ENCODE measurements at places on chromosomes 11 and 22. TPM values are rescaled to one million over a fixed set of nuclear protein-coding genes. Genes with fewer than 3 reads are reported as not detected.

DNA sequence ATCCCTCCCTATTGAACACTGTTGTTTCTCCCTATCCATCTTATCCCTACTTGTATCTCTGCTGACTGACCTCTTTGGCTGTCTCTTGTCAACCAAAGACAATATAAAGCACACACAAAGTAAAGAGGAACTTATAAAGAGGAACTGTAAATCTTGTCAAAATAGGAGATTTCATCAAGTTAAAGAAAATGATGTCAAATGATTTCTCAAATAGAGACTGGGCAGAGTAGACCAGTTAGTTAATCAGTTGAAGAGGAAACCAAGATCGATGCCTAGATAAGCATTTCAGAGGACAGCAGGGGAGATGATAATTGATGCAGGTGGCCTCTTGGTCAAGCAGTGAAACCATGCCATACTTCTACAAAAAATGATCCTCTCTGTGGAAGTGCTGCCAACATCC is 22.7 kb downstream of the KCNQ1OT1 start:
- no peak for DNase-seq

GRCh38 chr11:8080674-8081590 is at the start of gene TUB:
TSS of gene TUB (plus strand) at chr11:8081211. CDS start at chr11:8081511, 300 bp downstream.
- no peak for DNase-seq

DNA sequence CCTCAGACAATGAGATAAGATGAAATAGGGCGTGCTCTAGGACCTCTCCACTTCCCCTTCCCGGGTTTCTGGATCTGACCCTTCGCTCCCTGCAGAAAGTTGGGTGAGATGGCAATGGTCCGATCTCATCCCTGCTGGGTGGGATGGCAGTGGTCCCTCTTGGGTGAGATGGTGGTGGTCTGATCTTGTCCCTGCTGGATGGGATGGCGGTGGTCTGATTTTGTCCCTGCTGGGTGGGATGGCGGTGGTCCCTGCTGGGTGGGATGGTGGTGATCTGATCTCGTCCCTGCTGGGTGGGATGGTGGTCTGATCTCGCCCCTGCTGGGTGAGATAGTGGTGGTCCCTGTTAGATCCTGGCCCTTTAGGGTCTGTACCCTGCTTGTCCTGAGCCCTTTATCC is 21.3 kb downstream of the ST14 start:
- no peak for DNase-seq

DNA sequence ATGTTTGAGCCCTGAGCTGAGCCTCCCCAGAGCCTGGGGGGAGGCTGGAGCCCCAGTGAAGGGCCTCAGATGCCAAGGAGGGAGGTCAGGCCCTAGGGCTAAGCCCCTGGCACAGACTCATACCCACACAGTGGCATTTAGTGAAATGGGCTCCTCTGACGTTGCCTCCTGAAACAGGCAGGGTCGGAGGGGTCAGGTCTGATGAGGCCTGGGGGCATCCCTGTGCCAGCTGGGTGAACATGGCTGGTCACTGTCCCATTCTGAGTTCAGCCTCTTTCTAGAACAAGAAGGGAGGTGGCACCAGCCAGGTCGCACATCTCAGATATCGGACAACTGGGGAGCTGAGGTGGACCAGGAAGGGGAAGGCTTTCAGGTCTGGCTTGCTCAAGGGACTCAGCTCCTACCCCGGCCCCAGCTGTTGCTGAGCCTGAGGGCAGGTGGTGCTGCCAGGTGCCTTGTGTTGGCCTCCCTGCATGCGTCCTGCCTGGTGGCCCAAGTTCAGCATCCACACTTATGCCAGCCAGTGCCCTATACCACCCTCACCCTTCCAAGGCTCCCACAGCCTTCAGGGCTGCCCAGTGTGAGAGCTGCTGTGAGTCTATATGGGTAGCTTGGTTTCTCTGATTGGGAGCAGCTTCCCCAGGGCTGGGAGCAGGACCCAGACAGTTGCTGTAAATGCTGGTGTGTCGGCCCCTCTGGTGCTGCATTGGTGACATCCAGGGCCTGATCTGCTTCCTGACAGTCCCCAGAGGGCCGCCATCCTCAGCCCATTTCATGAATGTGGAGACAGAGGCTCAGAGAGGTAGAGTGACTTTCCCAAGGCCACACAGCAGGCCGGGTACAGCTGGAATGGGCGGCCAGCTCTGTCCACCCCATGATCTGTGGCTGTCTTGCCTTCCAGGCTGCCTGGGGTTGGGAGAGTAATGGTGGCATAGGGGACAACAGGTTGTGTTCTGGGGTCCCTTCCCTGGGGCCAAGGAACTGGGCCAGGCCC is 32.8 kb upstream of the PPARA start:
- no peak for DNase-seq

- DNase-seq, result no peak
Measured at GRCh38 chr11:110182886-110183285, 89.7 kb downstream of the ZC3H12C start.

DNA sequence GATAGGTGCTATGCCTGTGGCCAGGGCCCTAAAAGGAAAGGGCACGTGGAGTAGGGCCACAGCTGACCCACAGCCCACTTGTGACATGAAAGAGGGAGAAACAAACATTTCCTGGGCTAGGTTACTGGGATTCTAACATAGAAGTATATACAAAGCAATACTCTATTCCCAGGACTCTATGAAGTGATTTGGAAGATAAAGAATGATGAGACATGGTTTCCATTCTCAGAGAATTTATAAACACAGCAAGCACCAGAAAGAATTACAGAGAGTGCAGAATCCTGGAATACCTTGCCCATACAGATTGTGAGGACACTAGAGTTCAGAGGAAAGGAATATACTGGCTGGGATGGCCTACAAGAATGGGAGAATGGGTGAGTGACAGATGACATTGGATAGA is 86.4 kb downstream of the KIRREL3 start:
- no peak for DNase-seq

DNA sequence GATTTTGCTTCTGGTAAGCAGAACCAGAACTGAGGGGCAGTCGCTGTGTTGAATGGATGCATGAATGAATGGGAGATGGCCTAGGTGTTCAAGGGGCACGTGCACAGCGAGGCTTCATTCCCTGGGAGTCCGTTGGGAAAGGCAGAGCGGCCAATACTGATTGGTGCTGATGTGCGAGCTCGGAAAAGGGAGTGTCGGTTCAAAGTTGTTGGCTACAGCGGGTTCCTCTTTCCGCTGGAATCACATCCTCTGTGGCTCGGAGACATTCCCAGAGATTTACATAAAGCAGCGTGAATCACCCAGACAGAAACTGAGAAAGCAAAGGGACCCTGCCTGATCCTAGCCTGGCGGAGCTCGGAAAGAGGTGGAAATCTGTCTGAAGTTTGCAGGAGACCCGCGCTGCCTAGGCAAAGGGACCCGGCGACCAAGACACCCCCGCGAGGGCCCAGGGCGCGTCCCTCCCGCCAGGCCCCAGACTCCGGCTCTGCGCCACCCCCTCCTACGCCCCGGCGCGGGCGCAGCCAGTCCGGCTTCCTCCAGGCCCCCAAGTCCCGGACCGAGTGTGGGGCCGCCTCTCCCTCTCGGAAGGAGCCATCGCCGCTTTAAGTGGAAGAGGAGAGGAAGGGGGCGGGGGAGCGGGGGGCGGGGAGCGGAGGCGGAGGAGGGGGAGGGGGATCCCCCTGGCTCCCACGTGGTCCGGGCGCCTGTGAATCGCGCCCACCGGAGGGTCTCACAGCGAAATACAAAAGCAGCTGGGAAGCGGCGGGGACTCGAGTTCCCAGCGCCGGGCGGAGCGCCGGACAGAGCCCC is at the start of gene FJX1:
TSS of gene FJX1 (plus strand) at position 774 of the 810 bp plus-strand sequence. CDS start 177 bp downstream, outside the sequence.
- DNase-seq, result peak; percentile 59

GRCh38 chr11:129283141-129283540 is 91.0 kb upstream of the ARHGAP32 start:
- peak; percentile 61 for DNase-seq

KREMEN1 gene
- total RNA-seq, result 18.3 TPM

GRCh38 chr11:75891947-75892739 is 77.1 kb downstream of the UVRAG start:
- no peak for DNase-seq

OR56A1 gene
- 0.03 TPM for total RNA-seq

GRCh38 chr11:61091373-61092279 is 10.7 kb upstream of the CD5 start:
- no peak for DNase-seq

- DNase-seq, result peak; percentile 90
Measured at GRCh38 chr22:21646608-21647590, 4.8 kb downstream of the SDF2L1 start.

GRCh38 chr11:36280531-36280930 is 8.7 kb downstream of the COMMD9 start:
- no peak for DNase-seq

COX8A gene
- total RNA-seq, result 707 TPM

IL10RA gene
- total RNA-seq, result 25.9 TPM

GRCh38 chr11:118592616-118593367 is 14.6 kb upstream of the PHLDB1 start:
- no peak for DNase-seq

Measured in mucosa of descending colon (tissue), 3 donors.